ENCODE measurements at places on chromosomes 2 and 18. TPM values are rescaled to one million over a fixed set of nuclear protein-coding genes. Genes with fewer than 3 reads are reported as not detected.

OBSL1 gene
- 14.0 TPM for polyA plus RNA-seq

C2orf78 gene
- polyA plus RNA-seq: not detected

CPO gene
- polyA plus RNA-seq: not detected

USP40 gene
- 12.2 TPM for polyA plus RNA-seq

RNF103 gene
- polyA plus RNA-seq: 32.5 TPM

CDKL4 gene
- polyA plus RNA-seq: 2.8 TPM

SIX2 gene
- polyA plus RNA-seq: not detected

RBM45 gene
- 12.2 TPM for polyA plus RNA-seq

SETBP1 gene
- polyA plus RNA-seq: 3.5 TPM

Data from Purkinje cell (primary cell).